Mammary epithelial cell (primary cell): ENCODE measurements at places on chromosomes 3 and 15. TPM values are rescaled to one million over a fixed set of nuclear protein-coding genes. Genes with fewer than 3 reads are reported as not detected.

The IL16 gene
- 1.1 and 1.7 TPM in 2 replicates for total RNA-seq

The PP2D1 gene
- total RNA-seq, result not detected

The PLA2G4B gene
- total RNA-seq, result 1.5 TPM

The SERP1 gene
- 95.2 and 175 TPM in 2 replicates for total RNA-seq

The ACKR2 gene
- 0.52 and 1.1 TPM in 2 replicates for total RNA-seq

The SCAANT1 gene
- total RNA-seq, result not detected

The APPL1 gene
- total RNA-seq, result 60.7 TPM

The C3orf70 gene
- 0.05 TPM in 1 of 2 replicates, not detected in the other for total RNA-seq

The CFAP100 gene
- not detected for total RNA-seq

The PIERCE2 gene
- total RNA-seq, result 3.3 TPM

The ERC2 gene
- 1.5 TPM for total RNA-seq

The BMF gene
- 2.2 TPM for total RNA-seq

The SLC7A14 gene
- not detected in 2 replicates for total RNA-seq

The EXD1 gene
- total RNA-seq, result not detected

The SLC22A13 gene
- 2.5 and 3.4 TPM in 2 replicates for total RNA-seq

The TIMP4 gene
- total RNA-seq, result not detected

The TRAT1 gene
- not detected for total RNA-seq

The NEK11 gene
- 7.7 and 8.6 TPM in 2 replicates for total RNA-seq

The DGKG gene
- 0.53 and 1.3 TPM in 2 replicates for total RNA-seq

The LRRN1 gene
- 37.0 TPM for total RNA-seq

The PROK2 gene
- total RNA-seq, result not detected in 2 replicates

The ROBO1 gene
- total RNA-seq, result 47.8 and 54.0 TPM in 2 replicates

The MKRN2OS gene
- total RNA-seq, result 2.3 TPM

The MGLL gene
- total RNA-seq, result 44.1 and 46.3 TPM in 2 replicates

The GPR15 gene
- not detected for total RNA-seq

The ACY1 gene
- total RNA-seq, result 90.5 TPM
